ENCODE measurements at places on chromosomes 1 and 21.
A peak's percentile ranks its signal among the peaks of the same experiment; 100 is the strongest.

DNA sequence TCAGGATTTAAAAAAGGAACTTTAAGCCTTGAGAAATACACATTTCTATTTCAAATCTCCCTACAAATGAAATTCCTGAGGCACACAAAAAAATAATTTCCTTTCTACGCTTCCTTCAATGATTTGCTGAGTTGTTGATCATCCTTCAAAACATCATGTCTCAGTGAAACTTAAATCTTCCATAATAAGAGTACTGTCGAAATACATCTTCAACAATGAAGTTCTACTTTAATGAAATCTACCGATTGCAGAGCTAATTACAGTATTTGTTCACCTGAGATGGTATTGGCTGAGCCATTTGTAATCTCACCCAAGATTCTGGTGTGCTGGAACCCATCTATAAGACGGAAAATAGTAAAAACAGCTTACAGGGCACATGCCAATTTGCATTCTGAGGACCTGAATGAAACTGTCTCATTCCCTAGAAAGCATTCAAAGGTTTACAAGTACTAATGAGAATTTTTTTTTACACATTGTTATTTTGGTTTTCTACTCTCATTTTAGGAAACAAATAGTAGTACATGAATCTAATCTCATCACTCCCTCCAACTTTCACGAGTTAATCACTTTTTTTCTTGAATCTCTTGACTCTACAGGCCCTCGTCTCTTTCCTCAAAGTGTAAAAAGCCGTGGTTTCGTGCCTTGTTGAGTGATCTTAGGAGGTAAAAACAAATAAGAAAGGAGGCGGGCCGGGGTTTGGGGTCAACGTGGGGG is 1.1 kb downstream of the CHML start:
- DNase-seq: no peak

GRCh38 chr21:28263974-28264373 is 728.7 kb downstream of the LTN1 start:
- no peak for DNase-seq

GRCh38 chr1:178488393-178488792 is 8.4 kb downstream of the CLEC20A start:
- no peak for DNase-seq

- no peak for DNase-seq
These were observed 119.0 kb upstream of the USH2A start for GRCh38 chr1:216542263-216542662.

DNA sequence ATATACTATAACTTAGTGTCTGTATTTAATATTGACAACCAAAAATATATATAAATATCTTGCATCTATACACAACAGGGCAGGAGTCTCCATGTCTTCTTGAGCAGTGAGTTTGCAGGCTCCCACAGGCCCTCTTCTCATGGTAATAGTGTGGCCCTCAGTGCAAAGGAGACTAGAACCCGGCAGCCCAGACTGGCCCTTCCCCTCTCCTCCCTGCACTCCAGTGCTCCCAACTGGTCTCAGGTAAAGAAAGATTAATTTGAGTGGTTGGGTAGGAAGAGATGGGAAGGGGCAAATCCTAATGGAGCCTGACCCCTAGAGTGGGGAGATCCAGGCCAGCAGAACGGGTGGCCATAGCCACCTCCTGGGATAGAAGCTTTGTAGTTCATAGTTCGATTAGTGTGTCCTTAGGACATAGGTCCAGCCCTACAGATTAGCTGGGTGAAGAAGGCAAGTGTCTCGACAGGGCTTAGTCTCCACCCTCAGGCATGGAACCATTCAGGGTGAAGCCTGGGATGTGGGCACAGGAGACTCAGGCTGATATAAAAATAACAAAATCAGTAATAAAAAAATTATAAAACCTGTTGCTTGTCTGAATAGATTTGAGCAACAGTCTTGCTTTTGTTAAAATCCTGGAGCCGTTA is 32.3 kb downstream of the SLC2A1 start:
- DNase-seq: no peak

DNA sequence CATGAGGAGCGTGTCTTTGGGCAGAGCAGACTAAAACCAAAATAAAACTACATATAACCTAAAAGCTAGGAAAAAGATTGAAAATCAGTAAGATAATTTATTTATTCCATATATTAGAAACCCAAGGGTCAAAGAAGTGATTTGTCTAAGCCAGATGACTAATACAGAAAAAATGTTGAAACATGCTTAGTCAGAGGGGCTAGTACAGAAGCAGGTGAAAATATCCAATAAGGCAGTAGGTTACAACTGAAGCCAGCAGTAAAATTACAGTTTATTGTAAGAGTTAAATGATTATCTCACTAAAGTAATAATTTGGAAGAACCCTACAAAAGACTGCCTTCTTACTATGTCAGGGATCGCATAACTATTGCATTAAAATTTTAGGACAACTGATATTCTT is 1190.9 kb upstream of the PRMT6 start:
- DNase-seq: no peak

DNA sequence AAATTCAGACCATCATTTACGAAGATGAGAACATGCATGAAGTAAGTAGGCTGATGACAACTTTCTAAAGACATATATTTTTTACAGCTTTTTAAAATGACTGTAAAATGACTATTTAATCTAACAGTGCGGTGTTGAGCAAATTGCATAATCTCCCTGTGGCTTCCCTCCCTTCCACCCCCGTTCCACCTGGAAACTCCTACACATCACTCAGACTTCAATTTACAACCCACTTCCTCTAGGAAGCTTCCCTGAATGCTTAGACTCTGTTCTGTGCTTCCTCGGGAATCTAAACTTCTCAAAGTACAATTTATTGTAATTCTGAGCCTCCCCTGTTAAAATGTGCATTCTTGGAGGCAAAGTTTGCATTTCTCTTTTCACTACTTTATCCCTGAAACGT is 354.9 kb downstream of the DPYD start:
- no peak for DNase-seq

- no peak for DNase-seq
These were observed 262.9 kb downstream of the PLA2G4A start for GRCh38 chr1:187091666-187092065.

DNA sequence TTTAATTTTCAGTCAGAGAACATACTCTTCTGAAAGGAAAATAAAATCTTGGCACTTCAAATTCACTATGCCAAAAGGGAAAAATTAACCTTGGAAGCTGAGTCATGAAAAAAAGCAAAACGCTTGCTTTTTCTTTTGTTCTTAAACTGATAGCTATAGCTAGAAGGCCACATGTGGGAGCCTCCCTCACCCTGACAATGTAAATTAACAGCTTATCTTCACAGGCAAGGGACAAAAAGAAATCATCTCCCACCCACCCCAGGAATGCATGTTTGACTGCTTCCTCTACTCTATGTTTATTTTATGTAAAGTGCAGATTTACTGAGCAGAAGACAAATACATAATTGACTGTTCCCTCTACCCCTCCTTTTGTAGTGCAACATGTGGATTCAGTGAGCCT is 38.0 kb downstream of the EBNA1BP2 start:
- no peak for DNase-seq

- no peak for DNase-seq
These were observed 8.6 kb upstream of the MOV10 start for GRCh38 chr1:112665857-112666256.

DNA sequence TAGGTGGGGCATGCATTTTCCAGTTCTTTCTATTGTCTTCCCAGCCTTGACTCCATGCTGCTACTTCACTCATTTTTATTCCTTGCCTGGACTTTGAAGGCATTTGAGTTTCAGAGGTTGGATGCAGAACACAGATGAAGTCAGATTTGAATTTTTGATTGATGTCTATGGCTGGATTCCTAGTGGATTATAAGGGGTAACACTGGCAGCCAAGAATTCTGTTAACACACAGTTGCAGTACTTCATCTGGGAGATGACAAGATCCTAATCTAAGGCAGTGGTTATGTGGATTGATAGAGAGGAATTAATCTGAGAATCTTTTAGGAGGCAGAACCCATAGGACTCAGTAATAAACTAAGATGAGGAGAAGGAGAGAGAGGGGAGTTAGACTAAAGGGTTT is 439.0 kb upstream of the USP24 start:
- no peak for DNase-seq

GRCh38 chr1:157008502-157008901 is 37.0 kb downstream of the ARHGEF11 start:
- DNase-seq: no peak

- DNase-seq: no peak
These were observed 152.3 kb downstream of the NR5A2 start for GRCh38 chr1:200179781-200180160.

GRCh38 chr1:117758444-117759316 is 152.8 kb downstream of the TENT5C start:
- DNase-seq: peak; percentile 76

Data from T-helper 2 cell (primary cell).